ENCODE measurements at places on chromosomes 13 and 19. TPM values are rescaled to one million over a fixed set of nuclear protein-coding genes. Genes with fewer than 3 reads are reported as not detected.
A peak's percentile ranks its signal among the peaks of the same experiment; 100 is the strongest.

GRCh38 chr13:27006519-27007161 lies 165.0 kb downstream of the USP12 start:
- H3K36me3 ChIP-seq, result no peaks in the 10 kb centered on the region
- H3K27me3 ChIP-seq, result peaks cover 26% of the 10 kb centered on the region
- H3K4me1 ChIP-seq, result peaks cover 3% of the 10 kb centered on the region
- no peak for DNase-seq
- no peak overlapping the region for H3K4me3 ChIP-seq
- H3K27ac ChIP-seq, result no peak overlapping the region

- H3K4me3 ChIP-seq, result peak within 1 kb of the TSS; percentile 80
- H3K27ac ChIP-seq, result peak within 1 kb of the TSS; percentile 95
- peak; percentile 85 for DNase-seq
- H3K27me3 ChIP-seq, result no peaks in the 10 kb centered on the region
- peaks cover 20% of the 10 kb centered on the region for H3K36me3 ChIP-seq
These were observed at the start of gene ZNF480 for GRCh38 chr19:52296773-52297600. Gene ZNF480 (plus strand): TSS chr19:52297169. CDS start chr19:52300413, 3,244 bp downstream.

The FLT1 gene
- total RNA-seq, result 1.2 TPM

The CPAMD8 gene
- total RNA-seq, result 0.05 TPM

The ZNF772 gene
- 3.2 TPM for total RNA-seq

The HS6ST3 gene
- not detected for total RNA-seq

All from CD4-positive, alpha-beta T cell (primary cell).